ENCODE measurements at places on chromosomes 11 and 22. TPM values are rescaled to one million over a fixed set of nuclear protein-coding genes. Genes with fewer than 3 reads are reported as not detected.

SMTNL1 gene
- total RNA-seq, result not detected

TMEM123 gene
- total RNA-seq, result 145 TPM

SLC25A22 gene
- total RNA-seq, result 8.0 TPM

DNA sequence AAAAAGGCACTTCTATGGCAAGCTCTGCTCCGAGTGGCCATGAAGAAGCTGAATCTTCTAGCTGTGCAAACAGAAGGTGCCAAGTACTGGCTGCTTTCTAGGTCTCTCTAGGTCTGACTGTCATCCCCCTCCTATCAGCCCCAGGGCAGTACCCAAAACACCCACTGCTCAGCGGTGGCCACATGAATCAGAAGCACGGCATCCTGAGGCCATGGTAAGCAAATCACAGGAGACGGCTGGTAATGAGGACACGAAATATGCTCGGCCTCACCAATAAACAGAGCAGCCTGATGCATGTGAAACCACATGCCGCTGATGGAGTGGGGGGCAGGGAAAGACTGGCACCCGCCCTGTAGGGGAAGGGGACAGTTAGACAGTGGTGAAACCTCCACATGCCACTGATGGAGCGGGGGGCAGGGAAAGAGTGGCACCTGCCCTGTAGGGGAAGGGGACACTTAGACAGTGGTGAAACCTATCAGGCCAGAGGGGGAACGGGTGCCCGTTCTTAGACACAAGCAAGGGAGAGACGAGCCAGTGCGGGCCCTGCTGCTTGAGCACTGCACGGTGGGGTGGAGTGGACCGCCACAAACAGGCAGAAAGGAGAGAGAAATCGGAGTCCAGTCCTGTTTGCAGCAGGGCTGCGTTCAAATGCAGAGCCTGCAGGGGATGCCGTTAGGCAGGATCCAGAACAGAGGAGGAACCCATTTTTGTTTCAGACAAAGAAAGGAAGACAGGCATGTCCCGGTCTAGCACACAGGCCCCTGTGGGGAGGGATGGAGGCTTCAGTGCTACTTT is 29.9 kb upstream of the MOB2 start:
- DNase-seq, result no peak

GRCh38 chr22:22731374-22731676 is 86.9 kb downstream of the GGTLC2 start:
- DNase-seq, result no peak

OR52E8 gene
- total RNA-seq, result not detected

DNA sequence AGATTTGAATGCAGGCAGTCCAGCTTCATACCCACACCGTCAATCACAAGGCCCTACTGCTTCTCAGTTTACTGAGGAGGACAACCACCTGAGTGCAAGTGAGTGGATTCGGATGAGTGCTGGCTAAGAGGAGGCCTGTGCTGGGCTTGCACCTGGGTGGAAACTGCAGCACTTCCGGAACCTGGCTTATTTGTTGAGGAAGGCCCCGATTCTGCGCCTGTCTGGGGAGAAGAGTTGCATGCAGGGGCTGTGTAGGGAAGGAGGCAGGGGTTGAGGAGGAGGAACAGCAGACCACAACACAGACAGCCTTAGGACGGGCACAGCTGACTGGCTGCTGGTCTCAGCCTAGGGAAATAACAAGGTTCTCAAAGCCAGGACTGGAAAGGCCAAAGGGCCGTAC is 20.8 kb downstream of the ABTB2 start:
- no peak for DNase-seq

MUC5AC gene
- total RNA-seq, result not detected

DNAJB7 gene
- not detected for total RNA-seq

DNA sequence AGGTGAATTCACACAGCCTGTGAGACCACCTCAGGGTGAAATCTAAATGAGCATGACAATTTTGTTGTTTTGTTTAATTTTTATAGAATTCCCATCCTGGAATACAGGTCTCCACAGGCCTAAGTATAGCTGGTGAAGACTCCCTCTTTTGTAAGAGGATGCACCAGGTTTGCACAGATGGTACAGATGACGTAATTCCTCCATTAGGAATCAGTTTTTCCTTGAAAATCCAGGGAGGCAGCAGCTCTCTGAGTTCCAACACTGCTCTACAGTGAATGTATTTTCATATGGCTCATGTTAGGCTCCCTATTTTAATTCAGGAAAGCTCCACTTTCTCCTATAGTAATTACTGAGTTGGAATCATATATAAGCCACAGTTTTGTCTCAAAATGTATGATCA is 47.2 kb downstream of the USP28 start:
- no peak for DNase-seq

GRCh38 chr11:20840341-20840740 is 171.0 kb downstream of the NELL1 start:
- DNase-seq, result no peak

GRCh38 chr11:7657306-7658025 is 15.8 kb downstream of the CYB5R2 start:
- DNase-seq, result peak; percentile 63

OR8D1 gene
- total RNA-seq, result not detected

- DNase-seq, result no peak
Measured at GRCh38 chr11:123683428-123684170, 29.2 kb upstream of the SCN3B start.

DNA sequence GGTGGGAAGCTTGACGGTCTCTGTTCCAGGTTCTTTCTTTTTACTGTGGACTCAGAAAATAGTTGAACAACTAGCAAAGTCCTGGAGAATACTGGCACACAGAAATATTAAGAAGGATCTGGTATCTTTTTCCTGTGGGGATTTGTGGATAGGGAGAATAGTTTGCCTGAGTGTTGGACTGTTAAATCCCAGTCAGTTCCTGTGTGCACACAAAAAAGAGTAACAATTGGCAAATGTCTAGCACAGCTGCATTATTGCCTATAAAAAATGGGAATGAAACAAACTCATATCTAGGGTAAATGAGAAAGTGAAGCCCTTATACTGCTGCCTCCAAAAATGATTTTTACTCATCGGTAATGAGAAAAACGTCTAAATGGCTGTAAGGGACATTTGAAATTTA is 828.2 kb downstream of the JRKL start:
- no peak for DNase-seq

Data from tibial nerve (tissue), 4 donors.